ENCODE measurements at places on chromosomes 1 and 21.

- DNase-seq: no peak
Measured at GRCh38 chr1:93689521-93690223, 8.0 kb upstream of the BCAR3 start.

GRCh38 chr1:202710070-202711045, at the start of gene SYT2:
Gene SYT2, minus strand, starts transcription at chr1:202710454. Its CDS starts 104,682 bp downstream, at chr1:202605772.
- no peak for DNase-seq

DNA sequence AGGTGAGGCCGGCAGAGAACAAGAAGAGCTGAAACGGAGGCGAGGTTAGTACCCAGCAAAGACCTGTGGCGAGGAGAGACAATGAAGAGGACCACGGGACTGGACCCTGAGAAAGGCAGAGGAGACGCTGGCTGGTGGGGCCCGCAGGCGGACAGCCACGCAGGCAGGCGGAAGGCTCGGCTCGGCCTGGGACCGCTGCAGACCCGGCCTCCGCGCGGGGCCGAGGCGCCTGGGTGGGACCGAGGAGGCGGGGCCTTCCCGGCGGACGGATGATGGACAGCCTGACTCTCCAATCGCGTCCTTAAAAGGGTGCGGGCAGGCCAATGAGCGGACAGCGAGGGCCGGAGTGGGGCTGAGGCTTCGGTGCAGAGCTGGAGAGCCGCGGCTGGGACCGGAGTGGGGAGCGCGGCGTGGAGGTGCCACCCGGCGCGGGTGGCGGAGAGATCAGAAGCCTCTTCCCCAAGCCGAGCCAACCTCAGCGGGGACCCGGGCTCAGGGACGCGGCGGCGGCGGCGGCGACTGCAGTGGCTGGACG, at the start of gene MPZL1:
Gene MPZL1 (plus strand): TSS at position 366 of the 535 bp plus-strand sequence. CDS start 170 bp downstream, outside the sequence.
- peak; percentile 69 for DNase-seq

GRCh38 chr1:203450001-203450400, 25.6 kb upstream of the PRELP start:
- no peak for DNase-seq

GRCh38 chr1:193658691-193659090, 472.3 kb upstream of the B3GALT2 start:
- no peak for DNase-seq

DNA sequence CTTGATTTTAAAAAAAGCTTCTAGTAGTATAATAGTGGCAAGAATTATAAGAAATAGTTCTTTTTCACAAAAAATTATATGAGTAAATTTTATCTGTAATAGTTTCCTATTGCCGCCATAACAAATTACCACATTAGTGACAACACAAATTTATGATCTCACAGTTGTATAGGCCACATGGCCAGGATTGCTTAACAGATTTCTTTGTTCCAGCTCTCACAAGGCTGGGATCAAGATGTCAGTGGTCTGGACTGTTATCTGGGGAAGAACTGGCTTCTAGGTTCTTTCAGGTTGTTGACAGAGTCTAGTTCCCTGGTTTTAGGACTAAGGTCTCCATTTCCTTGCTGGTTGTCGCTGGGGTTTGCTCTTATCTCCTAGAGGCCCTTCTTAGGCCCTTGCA, 236.4 kb downstream of the USP25 start:
- DNase-seq: no peak

GRCh38 chr1:58823481-58824010, 39.7 kb upstream of the JUN start:
- no peak for DNase-seq

Data from AML-193 (cell line).